A549 treated with RU486 at 1 μM for 4 hours (cell line): ENCODE measurements at places on chromosomes 6 and 20. TPM values are rescaled to one million over a fixed set of nuclear protein-coding genes. Genes with fewer than 3 reads are reported as not detected.

The LY6G6F gene
- total RNA-seq: not detected in 5 replicates

The TMC2 gene
- not detected in 5 replicates for total RNA-seq

The TRIM40 gene
- not detected in 5 replicates for total RNA-seq

The CDC40 gene
- 6.3 to 10.5 TPM (median 9.9 TPM) in 5 replicates for total RNA-seq

The DEK gene
- total RNA-seq: 67.2 to 116 TPM (median 91.0 TPM) in 5 replicates

The CALHM5 gene
- total RNA-seq: 0.03 to 0.10 TPM (median 0.07 TPM) in 5 replicates

The RGS17 gene
- total RNA-seq: 3.5 to 7.8 TPM (median 7.0 TPM) in 5 replicates

The NMBR gene
- total RNA-seq: not detected in 5 replicates

The MYB gene
- 0.35 to 1.3 TPM (median 0.63 TPM) in 5 replicates for total RNA-seq

The SIRPD gene
- total RNA-seq: not detected in 5 replicates

The CCDC170 gene
- 0.10 to 0.15 TPM (median 0.12 TPM) in 4 of 5 replicates, not detected in the other for total RNA-seq

The TBXT gene
- total RNA-seq: not detected in 5 replicates

The CCND3 gene
- total RNA-seq: 116 to 179 TPM (median 176 TPM) in 5 replicates

The DOK5 gene
- not detected in 5 replicates for total RNA-seq
